ENCODE measurements at places on chromosomes 16 and 17.

DNA sequence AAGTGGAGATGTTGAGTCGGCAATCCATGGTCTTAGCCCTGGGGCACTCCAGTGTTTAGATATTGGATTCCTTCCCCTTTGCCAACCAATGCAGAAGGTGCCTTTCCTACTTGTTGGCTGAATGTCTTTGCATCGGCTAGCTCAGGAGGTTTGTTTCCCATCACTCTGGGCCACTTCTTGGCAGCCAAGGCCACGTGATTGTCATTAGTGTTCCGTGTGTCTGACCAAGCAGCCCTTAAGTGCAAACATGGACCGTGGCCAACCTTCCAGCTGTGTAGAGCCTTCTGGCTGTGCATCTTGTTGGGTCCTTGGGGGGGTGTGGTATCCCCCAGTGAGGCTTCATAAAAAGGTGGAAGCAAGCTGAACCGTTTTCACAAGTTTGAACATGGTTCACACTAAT, 66.0 kb downstream of the GNAO1 start:
- no peak for DNase-seq

DNA sequence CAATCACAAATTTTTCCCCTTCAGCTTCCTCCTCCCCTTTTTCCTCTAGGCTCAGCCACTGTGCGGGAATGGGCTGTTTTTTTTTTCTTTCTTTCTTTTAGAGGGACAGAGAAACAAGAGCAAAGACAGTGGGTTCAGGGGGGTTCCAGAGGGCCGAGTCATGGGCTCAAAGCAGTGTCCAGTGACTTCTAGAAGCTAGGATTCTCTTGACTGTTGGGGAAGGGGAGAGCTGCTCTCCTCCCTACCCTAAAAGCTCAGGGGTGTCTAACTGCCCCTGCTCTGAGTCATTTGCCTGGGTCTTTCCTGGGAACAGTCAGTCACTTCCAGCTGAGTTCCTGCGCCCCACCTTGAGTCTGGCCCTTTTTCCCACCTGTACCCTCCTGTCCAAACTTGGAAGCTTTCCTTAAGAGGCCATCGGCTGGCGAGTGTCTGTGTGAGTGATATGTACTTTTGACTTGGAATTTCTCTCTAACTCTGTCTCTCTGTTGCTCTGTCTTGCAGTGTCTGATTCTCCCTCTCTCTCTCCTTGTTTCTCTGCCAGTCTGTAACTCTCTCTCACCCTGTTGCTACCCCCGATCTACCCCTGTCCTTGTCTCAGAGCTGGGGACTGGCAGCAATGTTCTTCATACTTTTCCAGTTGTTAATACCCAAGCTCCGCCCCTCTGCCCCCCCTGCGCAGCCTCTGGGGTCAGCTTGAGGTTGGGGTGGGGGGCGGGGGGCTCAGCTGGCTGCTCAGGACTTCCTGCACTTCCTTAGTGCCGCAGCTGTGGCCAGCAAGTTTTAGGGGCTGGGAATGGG, 2.4 kb downstream of the THRA start:
- DNase-seq, result no peak

- DNase-seq, result no peak
These were observed 863.2 kb upstream of the GOT2 start for GRCh38 chr16:59597269-59597668.

GRCh38 chr16:54240271-54241129, 46.1 kb downstream of the IRX3 start:
- DNase-seq, result no peak

DNA sequence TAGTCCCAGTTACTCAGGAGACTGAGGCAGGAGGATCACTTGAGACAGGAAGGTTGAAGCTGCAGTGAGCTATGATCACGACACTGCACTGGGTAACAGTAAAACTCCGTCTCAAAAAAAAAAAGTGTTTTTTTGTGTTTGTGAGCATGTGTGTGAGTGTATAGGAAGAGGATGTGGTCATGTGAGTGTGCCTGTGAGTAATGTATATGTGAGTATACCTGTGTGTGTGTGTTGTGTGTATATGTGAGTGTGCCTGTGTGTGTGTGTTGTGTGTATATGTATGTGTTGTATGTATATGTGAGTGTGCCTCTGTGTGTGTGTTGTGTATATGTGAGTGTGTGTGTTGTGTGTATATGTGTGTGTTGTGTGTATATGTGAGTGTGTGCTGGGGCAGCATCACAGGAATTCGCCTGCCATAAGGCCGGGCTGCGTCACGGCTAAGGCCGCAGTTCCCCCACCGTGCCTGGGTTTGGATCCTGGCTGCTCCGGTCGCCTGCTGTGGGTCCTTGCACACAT, 21.4 kb upstream of the NPTX1 start:
- no peak for DNase-seq

- no peak for DNase-seq
These were observed 3.2 kb downstream of the THRA start for GRCh38 chr17:40065769-40066510.

GRCh38 chr16:566475-567372, at the start of gene NHLRC4:
Gene NHLRC4 (plus strand): TSS chr16:567005. CDS start chr16:568048, 1,043 bp downstream.
- DNase-seq, result peak; percentile 93

DNA sequence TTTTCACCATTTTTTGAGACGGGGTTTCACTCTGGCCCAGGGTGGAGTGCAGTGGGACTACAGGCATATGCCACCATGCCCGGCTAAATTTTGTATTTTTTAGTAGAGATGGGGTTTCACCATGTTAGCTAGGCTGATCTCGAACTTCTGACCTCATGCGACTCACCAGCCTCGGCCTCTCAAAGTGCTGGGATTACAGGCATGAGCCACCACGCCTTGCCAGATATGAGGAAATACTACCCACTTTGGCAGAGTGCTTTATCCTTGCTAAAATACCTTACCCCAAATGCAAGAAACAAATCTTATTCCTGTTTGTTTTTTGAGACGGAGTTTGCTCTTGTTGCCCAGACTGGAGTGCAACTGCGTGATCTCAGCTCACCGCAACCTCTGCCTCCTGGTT, 62.9 kb upstream of the MGAT5B start:
- DNase-seq, result no peak

DNA sequence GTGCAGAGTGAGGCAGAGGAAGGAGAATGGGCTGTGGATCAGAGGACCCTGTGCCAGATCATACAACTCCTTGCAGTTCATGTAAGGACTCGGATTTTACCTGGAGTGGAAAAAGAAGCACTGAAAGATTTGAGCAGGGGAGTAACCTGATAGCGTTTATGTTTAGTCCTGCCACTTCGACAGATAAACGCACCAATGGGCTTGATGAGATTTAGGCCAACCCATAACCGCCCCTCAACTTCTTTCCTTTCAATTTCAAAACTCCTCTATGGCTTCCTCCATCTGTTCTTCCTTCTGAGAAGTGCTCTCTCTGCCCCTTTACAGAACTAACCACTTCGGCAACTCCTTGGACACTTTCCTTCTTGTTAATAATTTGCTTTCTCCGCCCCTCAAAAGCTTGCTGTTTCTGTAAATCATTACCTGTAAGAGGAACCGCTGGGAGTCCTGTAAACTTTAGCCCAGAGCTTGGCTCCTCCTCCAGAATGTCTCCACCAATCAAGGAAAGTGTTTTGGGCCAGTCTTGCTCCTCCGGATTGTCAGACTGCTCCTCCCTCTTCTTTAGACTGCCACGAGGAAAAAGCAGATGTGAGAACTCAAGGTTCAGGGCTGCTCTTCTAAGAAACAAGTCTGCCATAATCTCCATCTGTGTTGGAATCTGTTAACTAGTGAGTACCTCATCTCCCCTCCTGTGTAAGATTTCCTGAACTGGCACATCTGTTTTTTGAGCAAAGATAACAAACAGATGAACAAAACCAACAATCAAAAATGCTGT, at the start of gene ACSM3:
Gene ACSM3, plus strand, starts transcription at position 554 of the 772 bp plus-strand sequence. CDS start 6,021 bp downstream, outside the sequence.
- peak; percentile 92 for DNase-seq

GRCh38 chr16:62692685-62693084, 656.4 kb upstream of the CDH8 start:
- DNase-seq, result no peak

GRCh38 chr16:4826526-4826925, 20.6 kb downstream of the GLYR1 start:
- DNase-seq, result no peak

- DNase-seq, result no peak
These were observed 79.4 kb downstream of the IRF8 start for GRCh38 chr16:85978291-85978775.

DNA sequence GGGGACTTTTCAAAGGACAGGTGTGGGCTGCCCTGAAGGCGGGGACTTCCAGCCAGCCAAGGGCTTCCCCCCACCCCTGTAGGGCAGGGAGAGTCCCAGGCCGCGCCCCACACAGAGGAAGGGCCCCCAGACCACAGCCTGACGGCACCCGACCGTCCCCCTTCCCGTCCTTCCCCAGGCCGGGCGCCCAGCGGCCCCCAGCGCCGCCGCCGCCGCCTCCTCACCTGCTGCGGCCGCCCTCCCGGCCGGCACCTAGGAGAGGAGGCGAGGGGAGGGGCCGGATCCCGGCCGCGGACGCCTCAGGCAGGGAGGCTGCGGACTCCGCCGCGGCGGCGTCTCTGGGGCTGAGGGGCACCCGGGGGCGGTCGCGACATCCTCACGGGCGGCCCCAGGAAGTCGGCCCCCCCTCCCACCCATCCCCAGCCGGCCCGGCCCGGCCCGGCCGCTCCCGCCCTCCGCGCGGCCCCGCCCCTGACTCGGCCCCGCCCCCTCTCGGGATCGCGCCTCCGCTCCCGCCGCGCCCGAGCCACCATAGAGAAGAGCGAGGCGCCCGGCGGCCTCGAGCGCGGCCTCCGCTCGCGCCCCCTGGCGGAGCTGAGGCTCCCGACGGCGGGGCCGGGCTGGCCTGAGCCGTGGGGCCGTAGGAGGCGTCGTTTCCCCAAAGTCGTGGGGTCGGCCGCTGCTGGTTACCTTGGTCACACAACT, 25.5 kb upstream of the RFFL start:
- peak; percentile 94 for DNase-seq

DNA sequence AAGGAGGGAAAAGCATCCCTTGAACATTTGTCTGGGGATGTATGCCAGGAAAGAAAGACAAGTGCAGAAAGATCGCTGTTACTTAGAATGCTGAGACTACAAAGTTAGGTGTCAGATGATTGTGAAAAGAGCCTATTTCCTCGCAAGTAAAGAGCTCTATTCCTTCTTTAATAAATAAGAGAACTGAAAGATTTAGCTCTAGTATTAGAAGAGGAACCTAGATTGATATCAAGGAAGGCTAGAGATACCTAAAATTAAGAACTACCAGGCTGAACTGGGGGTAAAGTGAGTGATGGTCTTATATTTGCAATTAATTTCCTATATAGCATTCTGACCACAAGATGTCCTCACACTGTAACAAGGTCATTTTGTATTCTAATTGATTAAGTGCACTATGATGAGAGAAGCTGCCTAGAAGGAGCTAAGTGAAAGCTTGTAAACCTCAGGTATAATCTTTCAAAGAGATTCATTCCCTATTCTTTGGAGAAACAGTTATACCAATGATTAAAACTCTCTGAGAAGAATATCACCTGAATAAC, 62.3 kb downstream of the SSH2 start:
- DNase-seq, result no peak

GRCh38 chr16:85068746-85069145, 41.2 kb downstream of the KIAA0513 start:
- DNase-seq, result no peak

DNA sequence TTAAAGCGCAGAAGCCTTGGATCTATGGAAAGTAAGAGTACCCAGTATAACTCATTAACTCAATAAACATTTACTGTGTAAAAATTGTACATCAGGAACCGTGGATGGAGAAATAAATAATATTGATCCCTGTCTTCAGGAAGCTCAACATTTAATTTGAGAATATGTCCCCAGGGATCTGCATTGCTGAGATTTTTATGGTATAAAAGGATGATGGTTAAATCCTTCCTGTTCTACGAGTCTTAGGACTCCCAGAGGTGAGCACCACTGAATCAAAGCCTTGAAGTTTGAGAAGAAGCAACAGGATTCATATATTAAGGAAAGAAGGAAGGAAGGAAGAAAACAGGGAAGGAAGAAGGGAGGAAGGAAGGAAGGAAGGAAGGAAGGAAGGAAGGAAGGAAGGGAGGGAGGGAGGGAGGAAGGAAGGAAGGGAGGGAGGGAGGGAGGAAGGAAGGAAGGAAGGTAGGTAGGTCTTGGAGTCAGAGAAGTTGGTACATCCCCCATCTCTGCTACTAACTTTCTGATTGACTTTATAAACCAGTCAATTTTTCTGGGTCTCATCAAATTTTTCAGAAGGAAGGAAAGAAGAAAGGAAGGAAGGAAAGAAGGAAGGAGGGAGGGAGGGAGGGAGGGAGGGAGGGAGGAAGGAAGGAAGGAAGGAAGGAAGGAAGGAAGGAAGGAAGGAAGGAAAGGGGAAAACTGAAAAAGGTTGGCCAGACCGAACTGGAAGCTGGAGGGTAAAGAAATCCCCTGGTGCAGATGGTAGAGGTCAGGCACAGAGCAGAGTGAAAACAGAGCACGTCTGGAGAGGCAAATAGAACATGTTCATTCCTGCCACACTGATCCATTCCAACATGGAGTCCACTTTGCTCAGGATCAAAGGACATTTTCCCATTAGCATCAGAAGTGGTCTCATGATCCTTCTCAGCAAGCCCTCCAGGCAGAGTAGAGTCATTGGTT, 422.2 kb upstream of the CDH11 start:
- no peak for DNase-seq

- DNase-seq, result no peak
These were observed 91.3 kb upstream of the SEC14L1 start for GRCh38 chr17:77049440-77049839.

GRCh38 chr16:15435216-15435864, 952 bp downstream of the BMERB1 start:
- no peak for DNase-seq

DNA sequence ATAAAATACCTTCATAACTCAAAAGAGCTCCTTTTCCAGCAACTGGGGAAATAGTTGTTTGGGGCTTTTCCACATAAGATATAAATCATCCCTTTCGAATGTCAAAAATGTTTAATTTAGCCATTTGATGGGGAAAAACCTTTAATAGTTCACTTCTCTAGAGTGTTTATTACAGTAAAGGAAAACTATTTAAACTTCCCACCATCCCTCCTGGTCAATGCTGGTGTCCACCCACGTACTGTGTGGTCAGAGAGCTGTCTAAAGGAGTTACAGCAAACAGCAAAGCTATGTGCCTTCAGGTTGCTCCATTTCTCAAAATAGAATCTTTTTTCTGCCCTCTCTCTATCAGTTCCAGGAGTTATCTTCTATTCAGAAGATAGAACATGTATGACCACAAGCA, 33.5 kb downstream of the KANSL1 start:
- DNase-seq, result no peak

- DNase-seq, result no peak
These were observed 741 bp downstream of the CYB5B start for GRCh38 chr16:69424935-69425784.

DNA sequence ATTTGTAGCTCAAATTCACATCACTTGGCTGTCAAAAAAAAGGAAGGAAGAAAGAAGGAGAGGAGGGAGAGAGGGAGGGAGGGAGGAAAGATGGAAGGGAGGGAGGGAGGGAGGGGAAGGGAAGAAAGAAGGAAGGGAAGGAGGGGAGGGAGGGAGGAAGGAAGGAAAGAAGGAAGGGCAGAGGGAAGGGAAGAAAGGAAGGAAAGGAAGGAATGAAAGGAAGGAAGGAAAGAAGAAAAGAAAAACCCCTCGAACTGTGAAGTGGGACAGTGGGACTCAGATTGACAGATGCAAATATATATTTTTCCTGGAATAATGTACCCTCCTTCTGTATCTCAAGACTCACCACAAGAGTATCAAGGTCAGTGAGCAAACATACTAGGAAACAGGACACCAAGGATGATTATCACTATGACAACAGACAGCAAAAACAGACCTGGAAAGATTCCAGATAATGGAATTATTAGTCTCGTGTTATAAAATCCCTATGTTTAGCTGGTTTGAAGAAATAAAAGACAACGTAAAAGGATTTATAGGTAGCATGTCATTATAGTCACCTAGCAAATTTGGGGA, 24.2 kb upstream of the ABCA3 start:
- no peak for DNase-seq

Data from esophagus muscularis mucosa (tissue), 4 donors.